ENCODE measurements at places on chromosomes 12 and 14. TPM values are rescaled to one million over a fixed set of nuclear protein-coding genes. Genes with fewer than 3 reads are reported as not detected.

GSC gene
- 2.7 TPM for total RNA-seq

PTHLH gene
- 0.64 TPM for total RNA-seq

DNA sequence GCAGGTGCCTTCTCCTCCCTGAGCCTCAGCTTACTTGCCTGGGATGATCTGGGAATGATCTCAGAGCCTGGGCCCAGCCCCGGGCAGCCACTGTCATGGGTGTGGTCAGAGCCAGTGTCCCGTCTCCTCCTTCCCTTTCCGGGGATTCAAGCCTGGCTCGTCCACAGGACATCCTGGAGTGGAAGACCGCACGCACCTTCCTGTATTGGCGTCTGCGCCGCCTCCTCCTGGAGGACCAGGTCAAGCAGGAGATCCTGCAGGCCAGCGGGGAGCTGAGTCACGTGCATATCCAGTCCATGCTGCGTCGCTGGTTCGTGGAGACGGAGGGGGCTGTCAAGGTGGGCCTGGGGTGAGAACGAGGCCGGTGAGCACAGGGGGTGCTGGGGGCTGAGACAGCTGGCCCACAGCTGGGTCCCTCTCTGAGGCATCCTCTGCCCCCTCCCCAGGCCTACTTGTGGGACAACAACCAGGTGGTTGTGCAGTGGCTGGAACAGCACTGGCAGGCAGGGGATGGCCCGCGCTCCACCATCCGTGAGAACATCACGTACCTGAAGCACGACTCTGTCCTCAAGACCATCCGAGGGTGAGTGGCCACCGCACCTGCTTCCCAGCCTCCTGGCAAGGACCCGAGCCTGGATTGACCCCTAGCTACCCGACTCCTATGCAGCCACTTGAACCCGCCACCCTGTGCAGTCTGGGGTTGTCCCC is 44.0 kb downstream of the FOXN4 start:
- no peak overlapping the region for H3K27ac ChIP-seq
- no peak overlapping the region for H3K4me3 ChIP-seq
- no peak for DNase-seq
- peaks cover 7% of the 10 kb centered on the region for H3K36me3 ChIP-seq
- no peaks in the 10 kb centered on the region for H3K27me3 ChIP-seq
- H3K4me1 ChIP-seq, result no peaks in the 10 kb centered on the region

DNA sequence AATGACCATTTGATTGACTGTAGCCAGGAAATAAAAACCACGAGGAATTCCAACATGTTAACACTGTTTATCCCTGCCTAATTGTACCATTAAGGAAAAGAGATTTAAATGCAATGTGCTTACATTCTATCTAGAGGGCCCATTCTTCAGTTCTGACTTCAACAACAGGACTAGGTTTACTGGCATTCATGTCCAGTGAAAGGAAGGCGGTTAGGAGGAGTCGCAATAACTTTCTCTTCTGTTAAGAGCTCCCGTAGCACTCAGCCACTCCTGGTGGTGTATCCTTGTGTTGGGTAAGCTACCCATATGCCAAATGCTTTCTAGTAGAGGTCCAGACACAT is 154.7 kb downstream of the STXBP6 start:
- H3K4me3 ChIP-seq, result no peak overlapping the region
- DNase-seq, result no peak
- no peaks in the 10 kb centered on the region for H3K4me1 ChIP-seq
- H3K27ac ChIP-seq, result no peak overlapping the region
- no peaks in the 10 kb centered on the region for H3K36me3 ChIP-seq
- no peaks in the 10 kb centered on the region for H3K27me3 ChIP-seq

- no peak overlapping the region for H3K27ac ChIP-seq
- no peaks in the 10 kb centered on the region for H3K4me1 ChIP-seq
- no peak for DNase-seq
Measured at GRCh38 chr12:60180298-60180697, 584.5 kb downstream of the SLC16A7 start.

All from prostate gland (tissue), 2 donors.